ENCODE measurements at places on chromosomes 16 and 17. TPM values are rescaled to one million over a fixed set of nuclear protein-coding genes. Genes with fewer than 3 reads are reported as not detected.

Gene GIT1
- 42.2 TPM for total RNA-seq

Gene KRTAP17-1
- total RNA-seq, result not detected

Gene INCA1
- total RNA-seq, result 0.14 TPM

Gene TSPOAP1
- total RNA-seq, result not detected

Gene TMC8
- total RNA-seq, result not detected

All from G401 (cell line).